ENCODE measurements at places on chromosomes 16 and 17.

GRCh38 chr16:11250091-11250785 lies 5.8 kb downstream of the SOCS1 start:
- DNase-seq, result no peak

GRCh38 chr17:69540356-69540755 lies 125.9 kb downstream of the MAP2K6 start:
- DNase-seq, result no peak

GRCh38 chr17:30273373-30273772 lies 18.4 kb downstream of the BLMH start:
- DNase-seq, result no peak

GRCh38 chr17:8735336-8735939 lies 9.2 kb downstream of the CCDC42 start:
- DNase-seq, result no peak

DNA sequence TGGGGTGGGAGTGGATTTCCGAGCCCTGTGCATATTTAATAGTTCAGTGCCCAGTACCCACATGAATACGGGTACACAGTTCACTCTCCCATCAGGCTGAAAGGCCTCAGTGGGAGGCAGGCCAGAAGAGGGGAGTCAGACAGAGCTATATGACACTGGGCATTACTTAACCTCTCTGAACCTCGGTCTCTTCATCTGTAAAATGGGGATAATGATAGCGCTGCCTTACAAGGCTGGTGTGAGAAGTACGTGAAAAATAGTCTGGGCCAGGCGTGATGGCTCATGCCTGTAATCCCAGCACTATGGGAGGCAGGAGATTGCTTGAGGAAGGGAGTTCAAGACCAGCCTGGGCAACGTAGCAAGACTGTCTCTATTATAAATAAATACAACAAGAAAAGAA lies 3.6 kb downstream of the GPRC5B start:
- DNase-seq, result no peak

DNA sequence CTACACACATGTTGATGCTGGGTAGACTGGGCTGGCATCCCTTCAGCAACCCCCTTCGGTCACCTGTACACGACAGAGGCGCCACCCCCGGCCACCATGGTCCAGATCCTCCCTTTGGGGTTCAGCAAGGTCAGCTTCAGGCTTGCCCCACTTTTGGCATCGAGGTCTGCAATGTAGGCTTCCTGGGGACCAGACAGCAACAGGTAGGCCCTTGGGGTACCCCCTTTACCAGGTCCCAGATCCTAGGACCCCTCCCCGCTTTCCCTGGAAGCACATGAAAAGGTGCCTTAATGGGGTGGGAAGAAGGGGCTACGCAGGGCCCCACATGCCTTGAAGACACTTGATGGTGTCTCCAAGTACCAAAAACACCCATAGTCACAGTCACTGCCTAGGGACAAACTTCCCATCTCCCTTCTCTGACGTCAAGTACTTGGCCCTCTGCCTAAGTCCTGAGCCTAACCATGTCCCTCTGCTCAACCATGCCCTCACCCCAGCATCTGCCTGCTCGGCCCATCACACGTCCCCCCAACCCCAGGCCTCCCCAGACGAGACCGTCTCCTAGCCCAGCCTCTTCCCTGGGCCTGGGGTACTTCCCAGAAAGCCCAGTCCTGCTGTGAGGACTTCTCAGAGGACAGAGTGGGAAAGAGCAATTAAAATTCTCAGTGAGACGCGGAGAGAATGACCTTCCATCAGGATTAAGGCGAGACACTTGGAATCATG lies 12.1 kb downstream of the ACLY start:
- DNase-seq, result no peak

DNA sequence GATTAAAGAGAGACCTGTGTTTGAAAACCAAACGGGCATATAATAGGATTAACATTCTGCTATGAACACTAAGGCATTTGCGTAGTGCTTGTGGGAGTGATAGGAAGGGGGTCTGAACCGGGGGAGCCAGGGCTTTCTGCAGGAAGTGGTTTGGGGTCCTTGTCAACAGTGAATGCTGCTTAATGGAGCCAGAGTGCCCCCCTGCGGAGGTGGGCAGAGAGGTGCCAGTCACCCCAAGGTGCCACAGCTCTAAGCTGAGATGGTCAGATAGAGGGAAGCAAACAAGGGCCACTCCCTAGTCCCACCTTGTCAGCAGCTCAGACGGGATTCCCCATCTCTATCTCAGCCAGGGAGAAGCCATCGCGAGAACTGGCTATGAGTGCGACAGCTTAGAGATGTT lies 17.7 kb downstream of the NAA60 start:
- DNase-seq, result no peak

GRCh38 chr17:78933025-78933958 lies 8.1 kb upstream of the TIMP2 start:
- DNase-seq, result no peak

- no peak for DNase-seq
Observed at GRCh38 chr16:28009586-28010373, 53.7 kb downstream of the GSG1L start.

DNA sequence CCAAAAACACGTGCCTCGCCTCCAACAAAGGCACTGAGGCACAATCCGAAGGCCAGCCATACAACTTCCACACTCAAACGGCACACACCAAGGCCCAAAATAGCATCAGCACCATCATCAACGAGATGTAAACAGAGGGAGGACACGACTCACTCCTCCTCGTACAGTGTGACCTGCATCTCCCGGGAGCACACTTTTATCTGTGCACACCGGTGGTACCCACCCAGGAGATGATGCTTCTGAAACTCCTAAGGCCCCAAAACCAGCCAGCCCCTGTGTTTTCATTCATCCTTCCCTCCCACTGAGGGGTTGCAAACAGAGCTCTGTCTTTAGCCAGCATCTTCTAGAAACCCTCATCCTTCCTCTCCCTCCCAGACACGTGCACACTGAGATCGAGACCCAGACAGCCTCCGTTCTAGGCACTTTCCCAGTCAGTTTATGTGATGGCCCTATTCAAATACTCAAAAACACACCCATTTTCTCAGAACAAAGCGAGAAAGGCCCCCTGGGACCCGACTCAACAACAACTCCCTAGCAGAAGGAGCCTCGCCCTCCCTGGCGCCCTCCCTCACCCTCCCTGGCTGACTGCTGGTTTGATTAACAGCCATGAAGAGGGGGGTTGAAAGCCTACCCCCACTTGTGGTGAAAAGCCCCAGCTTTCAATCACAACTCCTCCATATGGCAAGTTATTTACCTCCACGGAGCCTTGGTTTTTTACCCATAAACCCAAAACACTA lies 76.3 kb downstream of the GAS7 start:
- DNase-seq, result no peak

DNA sequence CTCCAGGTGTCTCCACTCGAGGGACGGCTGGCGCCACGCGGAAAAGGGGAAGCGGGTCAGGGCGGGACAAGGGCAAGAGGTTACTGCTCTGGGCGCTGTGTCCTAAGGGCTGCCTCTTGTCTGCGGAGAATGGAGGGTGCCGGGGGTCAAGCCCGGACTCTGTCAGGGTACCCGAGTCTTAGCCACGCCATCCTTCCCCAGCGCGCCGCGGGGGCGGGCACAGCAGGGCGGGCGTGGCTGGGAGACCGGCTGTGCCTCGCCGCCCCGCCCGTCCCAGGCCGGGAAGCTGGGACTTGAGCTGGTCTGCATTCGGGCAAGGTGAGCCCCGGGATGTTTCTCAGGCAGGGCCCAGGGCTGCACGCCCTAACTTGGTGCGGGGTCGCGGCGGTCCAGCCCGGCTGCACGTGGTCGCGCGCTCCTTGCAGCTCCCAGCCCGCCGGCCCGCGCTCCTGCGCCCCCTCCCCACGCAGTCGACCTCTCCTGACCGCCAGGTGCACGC lies 6.2 kb upstream of the ACTG1 start:
- no peak for DNase-seq

- DNase-seq, result no peak
Observed at GRCh38 chr17:80422981-80423380, 8.0 kb downstream of the ENDOV start.

DNA sequence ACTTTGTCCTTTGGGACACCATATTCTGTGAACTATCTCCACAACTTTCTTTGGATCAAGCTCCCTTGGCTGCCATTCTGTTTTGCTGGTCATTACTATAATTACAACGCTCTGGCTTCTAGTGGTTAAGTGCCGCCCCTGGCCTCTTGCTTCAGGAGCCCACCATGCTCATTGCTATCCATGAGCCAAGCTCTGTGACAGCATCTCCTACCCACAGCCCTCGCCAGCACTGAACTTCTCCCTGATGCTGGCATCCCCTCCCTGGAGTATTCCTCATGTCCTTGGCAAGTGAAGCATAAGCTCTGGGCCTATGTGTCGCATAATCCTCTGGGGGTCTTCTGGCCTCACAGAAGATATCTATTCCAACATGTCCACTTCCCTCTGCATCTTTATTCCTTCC lies 60.6 kb upstream of the DHX40 start:
- no peak for DNase-seq

- no peak for DNase-seq
Observed at GRCh38 chr17:17831208-17832031, 5.4 kb downstream of the SREBF1 start.

DNA sequence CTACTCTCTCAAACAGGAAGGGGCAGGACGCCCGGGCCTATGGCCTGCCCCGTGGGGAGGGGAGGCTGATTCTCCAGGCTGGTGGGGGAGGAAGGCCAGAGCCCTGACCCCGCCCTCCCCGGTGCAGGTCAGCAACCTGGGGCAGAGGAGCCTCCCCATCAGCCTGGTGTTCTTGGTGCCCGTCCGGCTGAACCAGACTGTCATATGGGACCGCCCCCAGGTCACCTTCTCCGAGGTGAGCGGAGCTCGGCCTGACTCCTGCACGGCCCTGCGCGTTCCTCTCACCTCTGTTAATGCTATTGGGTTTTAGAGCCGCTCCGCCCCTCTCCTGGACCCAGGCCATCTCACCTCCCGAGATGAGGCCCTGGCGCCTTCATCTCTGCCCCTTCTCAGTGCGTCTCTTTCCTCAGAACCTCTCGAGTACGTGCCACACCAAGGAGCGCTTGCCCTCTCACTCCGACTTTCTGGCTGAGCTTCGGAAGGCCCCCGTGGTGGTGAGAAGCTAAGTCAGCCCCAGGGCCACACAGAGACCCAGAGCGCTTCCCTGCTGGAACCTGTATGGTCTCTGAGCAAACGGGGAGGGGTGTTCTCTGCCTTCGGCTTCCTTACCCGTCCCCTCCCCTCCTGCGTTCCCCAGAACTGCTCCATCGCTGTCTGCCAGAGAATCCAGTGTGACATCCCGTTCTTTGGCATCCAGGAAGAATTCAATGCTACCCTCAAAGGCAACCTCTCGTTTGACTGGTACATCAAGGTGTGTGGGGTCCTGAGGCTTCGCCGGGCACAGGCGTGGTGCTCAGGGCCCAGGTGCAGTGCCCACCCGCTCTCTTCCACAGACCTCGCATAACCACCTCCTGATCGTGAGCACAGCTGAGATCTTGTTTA lies 25.1 kb upstream of the ITGAX start:
- DNase-seq, result no peak

DNA sequence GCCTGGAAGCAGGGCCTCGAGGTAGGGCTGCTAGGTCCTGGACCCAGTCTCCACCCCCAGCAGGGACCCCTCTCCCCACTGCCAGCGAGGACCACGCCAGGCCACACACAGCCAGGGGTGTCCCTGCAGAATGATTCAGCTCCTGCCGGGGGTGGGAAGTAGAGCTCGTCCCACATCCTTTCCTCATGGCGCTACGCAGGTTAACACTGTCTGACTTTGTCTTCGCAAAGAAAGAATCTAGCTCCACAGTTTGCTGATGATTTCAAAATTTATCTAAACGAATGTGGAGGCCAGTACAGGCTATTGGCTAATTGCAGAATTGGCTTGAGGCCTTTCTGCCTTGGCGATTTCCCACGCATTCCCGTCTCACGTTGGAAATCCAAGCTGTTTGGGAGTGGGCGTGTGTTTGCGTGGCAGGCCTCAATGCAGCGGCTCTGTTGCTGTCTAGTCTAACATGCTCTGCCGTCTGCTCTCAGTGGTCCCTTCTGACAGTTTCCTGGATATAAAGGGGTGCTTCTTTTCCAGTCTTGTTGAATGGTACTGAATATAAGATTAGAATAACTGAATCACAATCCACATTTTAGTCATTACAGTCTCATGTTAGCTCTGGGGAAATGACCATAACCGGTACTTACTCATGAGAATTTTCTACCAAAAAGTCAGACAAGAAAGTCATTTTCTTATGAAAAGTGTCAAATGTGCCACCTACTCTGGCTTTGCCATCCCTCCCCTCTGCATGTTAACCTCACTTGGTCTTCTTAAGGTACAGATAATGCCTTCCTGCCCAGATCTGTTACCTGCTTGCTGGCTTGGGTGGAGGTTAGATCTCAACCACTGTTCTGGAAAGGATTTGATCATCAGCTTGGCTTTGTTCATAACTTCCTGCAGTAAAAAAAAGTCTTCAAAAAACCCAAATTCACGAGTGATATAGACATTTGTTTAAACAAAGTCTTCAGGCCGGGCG lies 252.4 kb downstream of the NTN1 start:
- no peak for DNase-seq

GRCh38 chr16:2770057-2770951 lies 6.8 kb downstream of the ELOB start:
- no peak for DNase-seq

GRCh38 chr16:88628512-88628974 lies 9.8 kb upstream of the IL17C start:
- no peak for DNase-seq

- no peak for DNase-seq
Observed at GRCh38 chr17:66233023-66233753, 4.0 kb upstream of the APOH start.

GRCh38 chr17:82693168-82693867 lies 5.2 kb downstream of the RAB40B start:
- DNase-seq, result no peak

GRCh38 chr17:81420769-81421462 lies 25.7 kb downstream of the BAHCC1 start:
- DNase-seq, result no peak

DNA sequence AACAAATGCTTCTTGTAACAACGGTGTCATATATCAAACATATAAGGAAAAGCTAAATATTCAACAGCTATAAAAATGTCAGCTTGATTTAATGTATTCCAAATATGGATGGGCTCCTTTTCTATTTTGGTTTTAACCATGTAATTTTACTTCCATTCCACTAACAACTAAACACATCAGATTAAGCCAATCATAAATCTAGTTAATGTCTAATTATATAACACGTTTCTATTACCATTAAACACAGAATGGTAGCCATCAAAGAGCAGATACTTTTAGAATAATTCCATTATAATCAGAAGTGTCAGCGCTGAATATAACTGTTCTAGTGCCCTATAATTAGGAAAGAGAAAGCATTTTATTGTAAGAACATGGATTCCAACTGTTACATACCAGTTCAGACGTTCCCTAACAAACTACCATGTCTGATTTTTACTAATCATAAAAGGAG lies 10.0 kb downstream of the CMC2 start:
- DNase-seq, result no peak

- no peak for DNase-seq
Observed at GRCh38 chr16:11007714-11008280, 63.4 kb downstream of the CLEC16A start.

- no peak for DNase-seq
Observed at GRCh38 chr16:85583491-85584181, 29.5 kb upstream of the GSE1 start.

- DNase-seq, result no peak
Observed at GRCh38 chr16:67183284-67183626, 508 bp downstream of the MATCAP1 start.
